ENCODE measurements at places on chromosomes 6 and 20.
A peak's percentile ranks its signal among the peaks of the same experiment; 100 is the strongest.

- DNase-seq, result no peak
Observed at GRCh38 chr20:62830821-62831220, 14.0 kb downstream of the COL9A3 start.

DNA sequence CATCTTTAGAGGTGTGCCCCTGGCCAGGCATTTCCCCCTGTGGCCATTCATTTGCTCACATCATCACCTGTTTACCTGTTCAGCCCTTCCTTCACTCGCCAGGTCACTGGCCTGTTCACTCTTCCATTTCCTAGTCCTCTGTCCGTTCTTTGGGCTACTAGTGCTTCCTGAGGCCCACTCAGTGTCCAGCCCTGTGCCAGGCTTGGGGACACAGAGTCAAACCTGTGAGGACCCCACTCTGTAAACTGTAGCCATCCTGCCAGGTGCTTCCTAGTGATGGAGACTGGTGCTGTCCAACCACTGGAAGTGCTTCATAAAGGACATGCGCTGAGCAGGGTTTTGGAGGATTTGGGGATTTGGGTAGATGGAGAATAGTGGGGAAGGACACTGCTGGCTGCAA, 3.5 kb downstream of the DLGAP4 start:
- no peak for DNase-seq

- no peak for DNase-seq
Observed at GRCh38 chr6:15556711-15557110, 106.1 kb downstream of the DTNBP1 start.

- DNase-seq, result no peak
Observed at GRCh38 chr6:19492636-19493405, 344.3 kb upstream of the ID4 start.

DNA sequence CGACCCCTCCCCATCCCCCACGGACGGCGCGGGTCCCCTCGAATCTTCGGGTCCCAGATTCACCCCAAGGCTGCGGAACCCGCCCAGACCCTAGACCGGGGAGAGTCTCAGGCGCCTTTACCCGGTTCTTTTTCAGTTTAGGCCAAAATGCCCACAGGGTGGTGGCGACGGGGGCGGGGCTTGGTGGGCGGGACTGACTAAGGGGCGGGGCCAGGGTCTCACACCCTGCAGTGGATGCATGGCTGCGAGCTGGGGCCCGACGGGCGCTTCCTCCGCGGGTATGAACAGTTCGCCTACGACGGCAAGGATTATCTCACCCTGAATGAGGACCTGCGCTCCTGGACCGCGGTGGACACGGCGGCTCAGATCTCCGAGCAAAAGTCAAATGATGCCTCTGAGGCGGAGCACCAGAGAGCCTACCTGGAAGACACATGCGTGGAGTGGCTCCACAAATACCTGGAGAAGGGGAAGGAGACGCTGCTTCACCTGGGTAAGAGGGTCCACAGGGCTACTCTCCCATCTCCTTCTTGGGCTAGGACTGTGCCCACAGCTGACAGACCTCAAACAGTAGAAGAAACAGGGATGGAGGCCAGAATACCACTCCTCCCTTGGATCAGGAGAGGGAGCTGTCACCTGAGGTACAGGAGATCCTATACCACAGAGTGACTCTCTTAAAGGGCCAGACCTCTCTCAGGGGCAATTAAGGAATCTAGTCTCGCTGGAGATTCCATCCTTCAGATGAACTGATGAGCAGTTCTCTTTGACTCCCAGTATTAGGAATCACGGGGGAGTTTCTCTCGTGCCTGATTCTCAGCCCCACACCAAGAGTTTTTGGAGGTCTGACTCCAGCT, 942 bp downstream of the HLA-E start:
- DNase-seq, result peak; percentile 69

DNA sequence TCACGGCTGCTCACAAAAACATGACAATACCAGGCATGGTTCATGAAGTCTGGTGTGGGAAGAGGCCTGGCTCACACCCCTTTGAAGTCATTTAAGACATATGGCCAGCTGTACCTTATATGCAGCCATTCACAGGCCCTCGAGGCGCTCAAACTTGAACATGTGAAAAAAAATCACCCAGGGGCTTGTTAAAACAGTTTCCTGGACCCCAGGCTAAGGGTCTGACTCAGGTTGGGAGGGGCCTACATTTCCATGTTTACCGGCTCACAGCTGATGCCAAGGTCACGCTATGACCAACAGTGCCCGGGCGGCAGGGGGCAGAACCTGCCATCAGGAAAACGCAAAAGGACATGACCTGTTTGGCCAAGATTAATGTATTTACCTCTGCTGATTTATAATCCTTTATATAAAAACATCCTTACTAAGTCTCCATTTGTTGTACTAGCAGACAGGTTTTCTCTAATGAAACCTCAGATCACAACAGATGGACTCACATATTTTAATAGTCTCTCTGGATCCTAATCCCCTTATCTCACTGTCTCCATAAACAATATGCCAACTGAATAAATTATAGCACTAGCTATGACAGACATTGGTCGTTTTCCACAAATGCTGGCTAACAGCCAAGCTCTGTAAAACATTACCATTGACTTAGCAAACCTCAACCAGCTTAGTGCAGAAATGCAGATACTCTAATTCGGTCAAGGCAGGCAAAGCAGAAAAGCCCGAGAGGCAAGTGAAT, 19.9 kb downstream of the EZR start:
- DNase-seq, result peak; percentile 99

Data from NCI-H82 (cell line).